ENCODE measurements at places on chromosomes 12 and 14.

GRCh38 chr14:56378475-56378877 is 201.1 kb upstream of the TMEM260 start:
- DNase-seq = no peak

- DNase-seq = peak; percentile 54
These were observed 558 bp downstream of the KLHDC2 start for GRCh38 chr14:49768301-49769121.

- DNase-seq = no peak
These were observed 15.9 kb downstream of the COPZ1 start for GRCh38 chr12:54340846-54341245.

DNA sequence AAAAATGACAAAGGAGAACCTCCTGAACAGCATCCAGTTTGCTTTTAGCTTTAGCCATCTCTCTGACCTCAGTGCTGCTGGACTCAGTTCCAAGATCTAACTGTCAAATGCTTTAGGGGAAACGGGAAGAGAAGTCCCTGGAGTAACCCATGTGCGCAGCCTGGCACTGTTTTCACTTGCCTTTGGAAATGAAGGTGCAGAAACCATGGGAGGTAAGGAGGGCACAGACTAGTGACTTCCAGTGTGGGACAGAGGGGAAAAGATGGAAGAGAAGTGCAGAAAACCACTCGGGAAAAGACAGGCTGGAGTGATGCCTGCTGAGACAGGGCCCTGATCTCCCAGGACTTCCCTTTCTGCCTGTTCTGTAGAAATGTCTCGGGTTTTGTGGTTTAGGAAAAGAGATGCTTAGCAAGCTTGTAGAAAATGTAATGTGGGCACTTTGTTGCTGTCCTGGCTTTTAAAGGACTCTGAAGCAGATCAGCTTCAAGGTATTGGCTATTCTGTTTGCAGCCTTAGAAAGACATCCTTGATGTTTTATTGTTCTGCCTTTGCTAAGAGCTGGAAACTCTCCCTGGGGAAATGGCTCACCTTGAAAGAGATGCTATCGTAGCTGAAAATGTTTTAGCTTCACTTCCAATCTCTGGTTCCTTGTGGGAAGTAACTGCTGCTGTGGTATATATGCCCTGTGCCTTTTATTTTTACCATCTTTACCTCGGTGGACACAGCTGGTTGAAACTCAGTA is 124.6 kb upstream of the HIF1A start:
- DNase-seq = no peak

DNA sequence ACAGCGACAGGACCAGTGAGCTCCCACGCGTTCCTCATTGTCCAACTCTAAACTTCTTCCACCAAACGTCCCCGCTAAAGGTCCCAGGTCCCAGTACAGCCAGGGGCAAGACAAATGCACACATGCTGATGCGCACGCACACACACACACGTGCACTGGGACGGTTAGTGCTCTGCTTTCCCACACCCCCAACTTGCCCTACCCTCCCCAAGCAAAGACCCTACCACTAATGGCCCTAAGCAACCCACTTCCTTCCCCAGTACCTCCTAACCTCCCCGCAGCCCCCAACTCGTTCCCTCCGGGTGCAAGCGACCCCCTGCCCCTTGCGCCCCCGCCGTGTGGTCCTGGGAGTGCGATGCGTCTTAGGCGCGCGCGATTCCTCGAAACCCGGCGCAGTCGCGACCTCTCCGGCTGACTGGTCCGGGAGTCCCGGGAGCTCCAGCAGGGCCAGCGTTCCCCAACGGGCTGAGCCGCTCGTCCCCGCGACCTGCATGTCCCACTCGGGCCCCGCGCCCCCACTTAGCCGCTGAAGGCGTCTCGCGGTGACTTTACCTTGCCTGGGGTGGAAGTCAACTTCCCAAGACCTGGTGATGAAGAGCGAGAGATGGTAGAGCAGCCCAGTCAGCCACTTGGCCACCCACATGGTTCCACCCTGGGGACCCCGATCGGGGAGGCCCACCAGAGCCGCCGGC is 578 bp downstream of the ADAMTS20 start:
- no peak for DNase-seq

DNA sequence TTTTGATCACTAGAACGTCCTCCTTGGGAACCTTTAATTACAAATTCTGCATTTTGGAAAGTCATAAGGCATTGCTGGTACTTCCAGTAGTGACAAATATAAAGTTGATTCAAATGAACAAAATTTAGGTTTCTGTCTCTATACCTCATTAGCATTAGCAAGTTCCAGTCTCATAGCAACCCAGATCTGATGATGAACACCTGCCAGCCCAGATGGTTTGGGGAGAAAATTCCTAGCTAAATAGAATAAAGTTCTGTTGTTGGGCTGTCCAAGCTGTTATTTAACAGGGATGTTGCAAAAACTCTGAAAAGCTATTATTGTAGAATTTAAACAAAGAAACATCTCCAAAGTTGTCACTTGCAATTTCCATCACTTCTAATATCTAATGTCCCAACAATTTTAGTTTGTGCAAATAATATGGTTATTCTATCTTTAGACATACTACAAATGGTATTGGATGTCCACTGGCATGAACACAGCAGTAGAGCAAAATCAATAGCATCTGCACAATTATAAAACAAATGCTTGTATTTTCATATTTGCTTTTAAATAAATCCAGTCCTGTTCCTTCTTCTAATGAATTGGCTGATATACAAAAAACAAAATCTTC is 299.4 kb downstream of the SLC16A7 start:
- DNase-seq = no peak

DNA sequence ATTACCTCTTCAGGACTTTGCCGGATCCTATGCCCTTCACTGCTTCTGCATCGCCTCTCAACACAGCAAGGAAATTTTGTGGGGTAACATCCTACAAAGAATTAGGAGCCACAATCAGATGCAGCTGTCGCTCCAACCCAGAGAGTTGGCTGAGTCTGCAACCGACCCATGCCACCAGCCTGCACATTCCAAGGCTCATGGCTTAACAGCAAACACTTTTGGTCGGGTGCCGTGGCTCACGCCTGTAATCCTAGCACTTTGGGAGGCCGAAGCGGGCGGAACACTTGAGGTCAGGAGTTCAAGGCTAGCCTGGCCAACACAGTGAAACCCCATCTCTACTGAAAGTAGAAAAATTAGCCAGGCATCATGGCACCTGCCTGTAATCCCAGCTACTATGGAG is 32.3 kb downstream of the LGMN start:
- DNase-seq = peak; percentile 26

- no peak for DNase-seq
These were observed 24.5 kb downstream of the LRTM2 start for GRCh38 chr12:1844661-1845409.

GRCh38 chr12:98533723-98534251 is 18.4 kb downstream of the TMPO start:
- DNase-seq = no peak

- DNase-seq = no peak
These were observed 143.0 kb upstream of the DDHD1 start for GRCh38 chr14:53295985-53296582.

- DNase-seq = no peak
These were observed 30.8 kb downstream of the RIMBP2 start for GRCh38 chr12:130685250-130685787.

DNA sequence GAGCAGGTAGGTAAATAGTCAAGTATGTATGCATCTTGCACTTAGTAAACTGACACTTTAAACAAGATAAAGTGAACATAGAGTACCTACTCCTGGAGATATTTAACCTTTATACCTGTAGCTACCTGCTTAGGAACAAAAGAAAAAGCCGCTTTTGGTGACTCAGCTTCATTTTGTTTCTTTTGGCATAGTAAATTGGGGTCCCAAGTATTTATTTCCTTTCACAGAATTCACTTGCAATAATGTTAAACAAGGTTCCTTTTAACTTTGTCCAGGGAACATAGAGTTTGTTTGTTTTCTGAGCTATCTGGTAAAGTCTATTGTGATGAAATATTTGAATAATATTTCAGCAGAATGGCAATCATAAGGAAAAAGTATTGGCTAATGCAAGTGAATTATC is 20.0 kb downstream of the SLCO1B3 start:
- DNase-seq = no peak

DNA sequence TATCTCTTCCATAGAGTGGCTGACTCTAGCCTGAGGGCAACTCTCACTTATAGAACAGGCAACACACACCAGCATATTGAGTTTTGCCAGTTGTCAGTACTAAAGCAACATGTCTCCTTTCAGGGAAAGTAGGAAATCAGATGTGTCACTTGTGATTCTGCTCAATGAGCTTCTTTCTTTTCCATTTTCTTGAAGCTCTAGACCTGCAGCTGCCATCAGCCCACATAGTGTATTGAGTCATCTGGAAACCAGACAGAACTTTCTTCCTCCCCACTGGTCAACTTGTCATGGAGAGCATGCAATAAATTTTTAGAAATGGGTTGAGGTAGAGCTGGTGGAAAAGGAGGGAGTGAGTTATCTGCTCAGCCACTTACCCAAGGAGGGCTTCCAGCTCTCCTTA is 209.0 kb upstream of the PLEKHG7 start:
- no peak for DNase-seq

- no peak for DNase-seq
These were observed 10.9 kb upstream of the IL26 start for GRCh38 chr12:68236421-68237059.

DNA sequence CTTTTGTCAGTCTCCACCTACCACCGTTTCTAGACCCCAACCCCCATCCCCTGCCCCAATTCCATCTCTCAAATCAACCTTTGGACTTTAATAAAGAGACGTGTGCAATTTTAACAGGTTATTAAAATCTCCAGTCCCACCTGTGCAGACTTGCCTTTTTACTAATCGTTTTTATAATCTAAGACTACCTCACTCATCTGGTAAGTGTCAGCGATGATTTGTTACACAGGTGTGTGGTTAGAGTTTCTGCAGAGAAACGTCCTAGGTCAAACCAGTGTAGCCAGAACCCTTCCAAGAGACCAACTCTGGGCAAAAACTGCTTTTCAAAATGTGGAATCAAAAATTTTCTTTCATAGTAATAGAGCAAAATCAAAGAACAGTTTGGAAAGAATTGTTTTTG is 60.4 kb upstream of the PELI2 start:
- no peak for DNase-seq

GRCh38 chr14:95711476-95712176 is 2.3 kb downstream of the TCL1A start:
- DNase-seq = no peak

GRCh38 chr12:25529738-25530137 is 23.3 kb downstream of the LMNTD1 start:
- DNase-seq = no peak

DNA sequence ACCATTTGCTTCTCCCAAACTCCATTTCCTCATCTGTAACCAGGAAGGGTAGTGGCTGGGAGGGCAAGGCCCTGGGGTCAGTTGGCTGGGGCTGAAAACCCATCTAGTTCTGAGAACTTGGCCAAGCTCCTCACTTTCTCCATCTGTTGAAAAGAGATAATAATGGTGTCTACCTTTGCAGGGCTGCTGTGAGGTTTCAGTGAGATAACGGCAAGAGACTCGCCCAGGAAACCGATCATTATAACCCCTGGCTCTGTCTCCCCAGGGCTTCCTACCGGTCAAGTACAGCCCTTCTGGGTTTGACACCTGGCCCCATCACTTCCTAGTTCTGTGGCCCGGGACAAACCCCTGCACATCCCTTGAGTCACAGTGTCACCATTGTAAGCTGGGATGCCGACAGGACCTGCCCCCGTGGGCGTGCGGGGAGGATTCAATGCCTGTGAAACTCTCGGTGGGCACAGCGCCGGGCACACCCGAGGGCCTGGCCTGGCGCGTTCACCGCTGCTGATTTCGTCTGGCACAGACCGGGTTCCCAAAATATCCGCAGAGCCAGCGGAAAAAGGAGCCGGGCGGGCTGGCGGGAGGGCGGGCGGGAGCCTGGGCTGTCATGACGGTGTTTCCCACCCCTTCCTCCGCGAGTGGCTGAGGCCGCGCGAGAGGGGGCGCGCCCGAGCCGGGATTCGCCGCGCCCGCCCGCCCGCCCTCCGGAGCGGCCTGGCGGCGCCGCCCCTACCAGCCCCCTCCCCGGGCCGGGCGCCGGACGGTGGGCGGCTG is 4.4 kb downstream of the KMT5A start:
- peak; percentile 65 for DNase-seq

- no peak for DNase-seq
These were observed 48.9 kb downstream of the PPP1R12A start for GRCh38 chr12:79885911-79886490.

GRCh38 chr12:107126796-107127481 is 33.6 kb upstream of the CRY1 start:
- peak; percentile 28 for DNase-seq

DNA sequence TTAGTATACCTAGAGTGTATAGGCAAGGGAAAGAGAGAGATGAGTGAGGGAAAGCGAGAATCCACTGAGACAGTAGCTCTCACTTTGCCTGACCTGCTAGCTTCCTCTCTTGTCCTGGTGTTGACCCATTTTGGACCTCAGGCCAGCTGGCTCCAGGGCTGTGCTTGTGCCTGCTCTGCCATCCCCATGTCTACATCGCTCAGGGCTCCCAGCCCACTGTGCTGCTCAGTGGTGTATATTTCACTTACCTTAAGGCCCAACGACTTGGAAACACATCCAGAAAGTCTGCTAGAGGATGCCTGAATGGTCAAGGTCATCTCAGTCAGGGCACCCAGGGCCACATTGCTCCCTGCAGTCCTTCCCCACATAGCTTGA is 964 bp upstream of the SERPINA4 start:
- DNase-seq = no peak

GRCh38 chr14:74346341-74346740 is 1.9 kb upstream of the VRTN start:
- no peak for DNase-seq

All from SJCRH30 (cell line).